Osteocyte (in vitro differentiated cells): ENCODE measurements at places on chromosomes 1 and 21. TPM values are rescaled to one million over a fixed set of nuclear protein-coding genes. Genes with fewer than 3 reads are reported as not detected.

The TP53BP2 gene
- total RNA-seq, result 58.7 and 63.6 TPM in 2 replicates

The RPL5 gene
- 870 and 883 TPM in 2 replicates for total RNA-seq

- no peak for DNase-seq
Observed at GRCh38 chr21:26389971-26390641, 183.0 kb downstream of the CYYR1 start.

The DENND2D gene
- not detected in 2 replicates for total RNA-seq

- no peak for DNase-seq
Observed at GRCh38 chr1:65195495-65196417, 47.8 kb downstream of the AK4 start.

GRCh38 chr1:66402194-66402593, 131.8 kb upstream of the SGIP1 start:
- DNase-seq, result no peak

The TMIGD3 gene
- total RNA-seq, result not detected in 2 replicates

The SPRR2G gene
- total RNA-seq, result not detected in 2 replicates
